ENCODE measurements at places on chromosomes 12 and 14.

DNA sequence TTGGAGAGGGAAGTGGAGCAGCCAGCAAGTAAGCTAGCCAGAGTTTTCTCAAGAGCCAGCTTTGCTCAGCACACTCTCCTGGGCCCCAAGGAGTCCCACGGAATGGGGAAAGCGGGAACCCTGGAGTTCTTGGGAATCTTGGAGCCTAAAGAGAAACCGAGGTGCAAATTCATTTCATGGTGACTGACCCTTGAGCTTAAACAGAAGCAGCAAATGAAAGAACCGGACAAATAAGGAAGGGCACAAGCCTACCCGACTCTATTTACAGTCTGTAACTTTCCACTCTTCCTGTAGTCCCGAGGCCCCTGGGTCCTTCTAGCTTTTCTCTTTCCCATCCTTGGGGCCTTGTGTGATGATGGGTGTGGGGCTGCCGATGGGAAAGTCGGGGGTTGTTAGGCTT, 18.1 kb upstream of the TIGAR start:
- DNase-seq = no peak

- no peak for DNase-seq
These were observed 37.7 kb upstream of the FOXJ2 start for GRCh38 chr12:7994731-7995205.

DNA sequence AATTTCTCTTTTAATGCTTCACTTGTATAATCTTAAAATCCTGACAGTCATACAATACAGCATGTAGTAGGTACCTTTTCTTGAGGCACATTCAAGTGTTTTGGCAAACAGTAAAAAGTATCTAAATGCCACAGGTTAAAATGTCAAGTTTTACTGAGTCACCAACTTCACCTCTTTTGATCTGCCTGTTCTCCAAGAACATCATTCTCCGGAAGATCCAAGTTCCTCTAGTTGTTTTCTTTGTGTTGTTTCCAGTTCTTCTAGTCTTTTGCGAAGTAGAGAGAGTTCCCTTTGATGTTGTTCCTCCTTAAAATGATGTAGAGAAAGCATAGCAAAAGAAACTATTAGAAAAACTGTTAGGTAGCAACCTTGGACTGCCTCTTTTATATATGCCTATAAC, 151.1 kb downstream of the CEP83 start:
- no peak for DNase-seq

DNA sequence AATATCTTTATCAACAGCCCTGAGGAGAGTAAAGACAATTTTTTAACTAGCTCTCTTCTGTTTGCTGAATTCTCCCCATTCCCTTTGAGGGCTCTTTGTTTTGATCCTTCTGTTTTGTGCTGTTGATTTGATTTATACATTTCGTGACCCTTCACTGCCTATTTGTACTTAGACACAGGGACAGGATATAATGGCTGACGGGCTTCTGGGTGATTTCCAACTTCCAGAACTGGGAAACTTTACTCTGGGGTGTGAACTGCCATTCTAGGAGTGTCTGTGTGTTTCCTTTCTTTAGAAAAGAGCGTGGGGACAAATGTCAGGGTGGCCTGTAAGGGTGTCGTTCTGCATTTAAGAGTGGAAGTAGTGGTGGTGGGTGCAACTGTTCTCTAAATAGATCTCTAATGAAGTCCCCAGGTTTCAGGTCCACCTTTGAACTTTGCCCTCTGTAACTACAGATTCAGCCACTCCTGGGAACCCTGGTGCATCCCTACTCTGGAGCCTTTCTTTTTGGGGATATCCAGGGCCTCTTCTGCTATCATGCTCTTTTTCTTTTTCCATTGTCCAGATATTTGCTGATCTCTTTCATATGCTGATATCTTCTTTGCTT, 22.3 kb upstream of the SSPN start:
- no peak for DNase-seq

GRCh38 chr14:93911975-93912615, 15.0 kb upstream of the FAM181A start:
- DNase-seq = no peak

DNA sequence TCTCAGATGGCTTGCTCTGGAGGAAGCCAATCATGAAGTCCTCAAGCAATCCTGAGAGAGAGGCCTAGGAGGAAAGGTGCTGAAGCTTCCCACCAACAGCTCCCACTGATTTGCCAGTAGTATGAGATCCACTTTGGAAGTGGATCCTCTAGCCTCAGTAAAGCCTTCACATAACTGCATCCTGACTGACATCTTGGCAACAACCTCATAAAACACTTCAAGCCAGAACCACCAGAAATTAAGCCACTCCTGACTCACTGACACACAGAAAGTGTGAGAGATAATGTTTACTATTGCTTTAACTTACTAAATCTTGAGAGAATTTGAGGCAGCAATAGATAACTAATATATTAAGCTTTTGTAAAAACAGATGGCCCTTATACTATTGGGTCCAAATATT, 11.7 kb upstream of the TMX1 start:
- DNase-seq = no peak

GRCh38 chr14:81855007-81855406, 321.4 kb upstream of the SEL1L start:
- DNase-seq = no peak

GRCh38 chr12:59927032-59927431, 331.2 kb downstream of the SLC16A7 start:
- DNase-seq = no peak

- no peak for DNase-seq
These were observed 79.1 kb upstream of the EEA1 start for GRCh38 chr12:93008044-93008778.

GRCh38 chr12:125287155-125287847, 222.1 kb downstream of the AACS start:
- DNase-seq = no peak

DNA sequence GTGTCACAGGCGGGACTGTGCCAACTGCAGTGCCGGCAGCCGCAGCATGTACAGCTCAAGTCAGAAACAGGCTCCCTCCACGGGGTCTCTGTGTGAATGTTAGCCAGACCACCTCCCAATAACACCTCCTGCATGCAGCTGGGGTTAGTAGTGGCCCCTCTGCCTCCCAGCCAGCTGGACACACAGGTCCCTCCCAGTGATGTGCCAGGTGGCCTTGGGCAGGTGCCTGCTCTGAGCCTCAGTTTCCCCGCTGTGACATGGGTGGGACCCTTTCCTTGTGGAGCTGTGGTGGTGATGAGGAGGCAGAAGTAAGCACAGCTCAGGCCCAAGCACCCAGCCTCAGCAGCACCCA, 139.9 kb downstream of the ADGRD1 start:
- no peak for DNase-seq

DNA sequence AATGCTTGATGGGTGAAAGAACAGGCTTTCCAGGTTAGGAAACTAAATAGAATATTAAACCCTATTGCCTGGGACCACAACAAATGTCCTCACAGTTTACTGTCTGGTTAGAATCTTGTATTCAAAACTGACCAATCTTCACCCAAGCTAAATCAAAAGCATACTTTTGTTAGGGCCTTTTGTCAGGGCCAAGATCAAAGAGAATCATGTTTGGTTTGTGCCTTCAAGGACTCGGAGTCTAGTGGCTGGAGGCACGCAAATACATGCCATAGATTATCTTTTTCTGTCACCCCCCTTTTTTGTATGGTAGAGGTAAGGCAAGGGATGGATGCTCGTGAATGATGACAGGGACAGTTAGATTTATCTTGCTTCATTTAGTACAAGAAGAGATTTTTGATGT, 51.1 kb upstream of the AKAP6 start:
- DNase-seq = no peak

DNA sequence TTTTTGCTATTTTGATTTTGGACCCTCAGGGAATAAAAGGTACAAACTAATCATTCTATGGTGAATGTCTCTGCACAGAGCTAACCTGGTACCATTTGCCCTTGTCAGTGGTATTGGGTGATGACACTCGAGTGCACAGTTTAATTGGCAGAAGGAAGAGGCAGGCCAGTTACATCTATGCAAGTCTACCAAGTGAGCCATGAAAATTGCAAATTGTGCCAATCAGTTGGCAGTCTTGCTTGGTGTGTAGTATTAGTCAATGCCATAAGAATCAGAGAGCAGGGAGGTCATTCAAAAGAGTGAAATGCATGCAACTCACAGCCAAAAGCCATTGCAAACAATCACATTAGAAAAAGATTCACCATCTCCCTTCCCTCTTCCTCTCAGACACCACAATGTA, 479.6 kb downstream of the ADAMTS20 start:
- DNase-seq = no peak

DNA sequence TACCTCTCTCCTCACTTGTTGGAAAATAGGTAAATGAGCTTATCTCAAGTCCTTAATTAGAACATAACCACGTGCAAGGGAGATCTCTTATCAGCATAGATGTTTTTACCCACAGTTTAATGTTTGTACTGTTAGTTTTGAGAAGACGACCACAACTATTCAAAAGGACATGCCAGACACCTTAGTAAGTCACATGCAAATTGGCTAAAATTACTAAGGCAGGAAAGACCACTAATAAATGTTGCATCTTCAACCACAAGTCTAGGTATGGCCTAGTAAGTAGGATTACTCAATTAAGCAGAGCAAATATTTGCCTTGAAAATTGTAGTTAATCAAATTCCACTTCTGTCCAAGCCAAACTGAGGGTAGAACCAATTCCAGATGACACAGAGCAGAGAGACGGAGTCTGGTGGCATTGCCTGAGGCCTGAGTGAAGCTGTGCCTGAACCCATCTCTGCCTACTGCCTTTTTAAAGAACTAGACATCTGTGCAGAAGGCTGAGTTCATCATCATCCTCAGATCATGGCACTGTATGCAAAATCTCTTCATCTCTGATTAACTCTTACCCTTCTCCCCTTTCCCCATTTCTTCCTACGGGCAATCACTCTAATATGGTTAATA, 29.7 kb upstream of the CHST11 start:
- no peak for DNase-seq

DNA sequence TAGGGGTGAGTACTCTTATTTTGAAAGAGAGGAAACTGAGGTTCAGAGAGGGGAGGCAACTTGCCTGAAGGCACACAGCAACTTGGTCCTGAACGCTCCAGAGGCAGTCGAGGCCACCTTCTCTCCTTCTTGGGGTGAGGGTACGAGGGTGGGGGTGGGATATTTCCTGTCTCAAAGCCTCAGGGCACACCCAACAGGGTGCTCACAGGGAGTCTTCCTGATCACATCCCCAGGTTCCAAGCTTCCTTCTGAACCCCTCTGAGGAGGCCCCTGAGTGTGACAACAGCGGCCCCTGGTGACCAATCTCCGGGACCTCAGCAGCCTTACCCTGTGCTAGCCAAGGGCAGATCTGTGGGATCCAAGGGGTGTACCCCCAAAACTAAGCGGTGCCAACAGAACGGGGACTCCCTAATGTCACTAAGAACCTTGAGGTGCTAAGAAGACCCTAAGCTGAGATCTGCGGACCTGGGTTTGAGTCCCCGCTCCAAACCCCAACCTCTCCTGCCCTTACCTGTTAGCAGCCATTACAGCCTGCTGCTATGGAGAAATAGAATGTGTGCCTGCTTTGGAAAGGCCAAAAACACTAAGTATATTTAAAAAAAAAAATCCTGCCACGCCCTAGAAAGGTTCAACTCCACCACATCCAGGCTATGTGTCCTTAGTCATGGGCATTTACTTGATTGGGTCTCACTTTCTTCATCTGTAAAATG, 57.9 kb downstream of the TRPV4 start:
- peak; percentile 36 for DNase-seq

DNA sequence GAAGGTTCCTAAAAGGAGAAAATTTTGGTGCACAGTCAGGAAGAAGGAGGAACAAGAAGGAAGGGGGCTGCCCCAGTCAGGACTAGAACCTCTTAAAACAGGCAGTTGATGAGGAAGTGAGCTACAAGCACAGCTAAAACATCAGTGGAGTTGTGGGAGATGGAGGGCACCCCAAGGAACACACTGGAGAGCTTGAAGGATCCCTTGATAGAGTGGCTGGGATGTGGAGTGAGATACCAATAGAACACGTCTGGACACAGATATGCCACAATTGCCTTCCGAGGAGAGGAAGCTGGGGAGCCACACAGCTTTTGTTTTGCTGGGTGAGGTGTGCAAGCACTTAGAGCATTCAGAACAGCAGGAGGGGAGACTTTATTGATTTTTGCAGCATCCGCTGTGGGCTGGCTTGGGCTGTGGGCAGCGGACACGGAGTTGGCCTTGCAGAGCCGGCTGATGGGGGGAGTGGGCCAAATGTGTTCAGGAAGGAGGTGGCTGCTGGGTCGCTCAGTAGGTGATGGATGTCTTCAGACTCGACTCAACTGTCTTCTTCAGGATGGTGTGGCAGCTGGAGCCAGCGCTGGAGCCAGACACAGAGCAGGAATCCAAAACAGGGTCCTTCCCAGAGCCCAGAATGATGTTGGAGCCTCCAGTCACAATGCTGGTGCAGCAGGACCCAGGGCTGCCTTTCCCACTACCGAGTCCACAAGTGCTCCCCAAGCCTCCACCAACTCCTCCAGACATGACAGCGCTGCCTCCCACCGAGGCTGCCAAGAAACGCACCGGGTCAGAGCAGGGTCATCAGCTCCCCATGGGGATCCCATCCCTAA, 4.7 kb upstream of the KRT79 start:
- no peak for DNase-seq

DNA sequence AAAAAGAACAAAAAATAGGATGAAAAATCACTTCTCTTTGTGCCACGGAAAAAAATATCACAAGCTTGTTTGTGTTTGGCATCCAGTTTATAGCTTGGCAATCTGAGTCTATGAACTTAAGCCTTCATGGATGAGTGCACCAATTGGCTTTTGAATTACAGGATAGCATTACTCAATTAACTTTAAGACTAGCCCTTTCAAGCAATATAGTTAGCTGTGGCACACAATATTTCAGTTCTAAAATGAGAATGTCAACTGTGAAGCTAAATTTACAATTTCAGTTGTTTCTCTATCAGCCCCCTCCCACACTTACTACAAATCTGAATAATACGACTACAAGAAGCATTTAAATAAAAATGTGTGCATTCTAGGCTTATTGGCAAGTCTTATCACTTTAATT, 8.3 kb downstream of the RERG start:
- no peak for DNase-seq

GRCh38 chr14:24840204-24840893, 206.4 kb upstream of the GZMB start:
- no peak for DNase-seq

- no peak for DNase-seq
These were observed 55.1 kb downstream of the RPH3A start for GRCh38 chr12:112846619-112847018.

GRCh38 chr12:101238306-101238705, 28.3 kb upstream of the SLC5A8 start:
- DNase-seq = no peak

- DNase-seq = no peak
These were observed 11.4 kb downstream of the GPR19 start for GRCh38 chr12:12684375-12685106.

- DNase-seq = no peak
These were observed 8.9 kb upstream of the MSRB3 start for GRCh38 chr12:65269603-65270002.

- DNase-seq = no peak
These were observed 15.7 kb downstream of the CLIP1 start for GRCh38 chr12:122406701-122407164.
